ENCODE measurements at places on chromosomes 5 and 9.

DNA sequence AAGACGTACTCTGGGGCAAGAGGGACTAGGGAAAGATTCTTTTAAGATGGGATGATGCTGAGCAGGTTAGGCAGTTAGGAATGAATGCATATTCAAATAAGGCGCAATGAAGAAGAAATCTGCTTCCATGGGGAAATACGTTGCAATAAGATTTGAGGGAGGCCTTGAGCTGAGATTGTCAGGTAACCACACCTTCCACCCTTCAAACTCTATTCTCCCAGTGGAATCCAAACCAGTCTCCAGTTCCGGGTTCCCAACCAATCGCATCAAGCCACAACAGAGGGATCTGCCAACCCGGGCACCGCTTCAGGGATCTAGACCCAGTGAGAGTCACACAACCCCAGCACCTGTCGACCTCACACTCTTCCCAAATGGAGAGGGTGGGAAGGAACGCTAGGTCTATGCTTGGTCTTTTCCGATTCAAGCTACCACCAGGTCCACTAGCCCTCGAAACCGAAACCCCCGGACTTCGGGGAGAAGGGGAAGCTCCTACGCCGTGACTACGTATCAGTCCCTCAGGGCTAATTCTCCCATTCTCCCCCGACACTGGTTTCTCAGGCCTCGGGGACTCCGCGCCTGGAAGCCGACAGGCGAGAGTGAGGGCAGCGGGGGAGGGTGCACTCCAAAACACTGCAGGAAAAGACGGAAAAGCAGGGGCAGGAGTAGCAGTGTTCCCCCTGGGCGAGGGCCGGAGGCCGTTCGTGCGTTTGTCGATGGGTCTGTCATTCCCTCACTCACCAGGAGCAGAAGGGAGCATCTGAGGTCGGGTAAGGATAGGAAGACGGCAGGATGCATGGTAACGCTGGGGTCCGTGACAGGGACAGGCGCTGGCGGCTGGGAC is 534 bp downstream of the ERP44 start:
- peak; percentile 27 for DNase-seq

- DNase-seq, result no peak
Measured at GRCh38 chr5:135264451-135265440, 134.3 kb downstream of the MACROH2A1 start.

DNA sequence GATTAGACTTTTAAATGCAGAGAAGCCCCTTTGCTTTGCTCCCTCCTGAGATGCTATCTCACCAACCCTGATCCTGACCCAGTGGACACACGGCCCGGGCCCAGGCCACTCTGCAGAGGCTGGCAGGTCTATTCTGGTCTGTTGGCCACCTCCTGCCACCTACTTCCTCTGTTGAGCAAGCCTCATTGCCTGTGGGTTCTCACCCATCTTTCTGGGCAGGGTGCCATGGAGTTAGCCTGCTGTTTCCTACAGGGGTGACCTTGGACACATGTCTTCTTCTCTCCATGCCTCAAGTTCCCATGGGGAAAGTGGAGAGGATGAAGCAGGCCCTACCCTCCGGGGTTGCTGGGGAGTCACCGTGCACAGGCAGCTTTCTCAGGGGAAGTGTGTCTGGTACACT is 266.2 kb upstream of the IRX1 start:
- DNase-seq, result no peak

DNA sequence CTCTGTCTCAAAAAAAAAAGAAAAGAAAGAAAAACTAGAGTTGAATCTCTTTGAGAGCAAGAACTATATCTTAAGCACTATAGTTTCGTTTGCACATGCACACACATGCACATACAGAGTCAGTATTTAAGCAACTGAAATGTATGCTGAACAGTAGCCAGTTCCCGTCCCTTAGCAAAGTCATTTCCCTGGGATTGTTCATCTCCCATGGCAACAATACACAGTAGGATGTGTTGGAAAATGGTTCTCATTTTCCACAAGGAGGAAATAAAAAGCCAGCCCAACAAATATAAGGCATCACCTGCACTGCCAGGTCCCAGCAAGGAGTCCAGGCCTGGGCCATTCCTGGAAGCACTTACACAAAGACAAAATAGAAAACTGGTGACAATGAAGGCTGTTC is 4.2 kb upstream of the ZNF346 start:
- no peak for DNase-seq

GRCh38 chr5:1807451-1808185 is 6.4 kb downstream of the NDUFS6 start:
- no peak for DNase-seq

GRCh38 chr5:92605591-92605990 is 975.4 kb downstream of the NR2F1-AS1 start:
- DNase-seq, result no peak

DNA sequence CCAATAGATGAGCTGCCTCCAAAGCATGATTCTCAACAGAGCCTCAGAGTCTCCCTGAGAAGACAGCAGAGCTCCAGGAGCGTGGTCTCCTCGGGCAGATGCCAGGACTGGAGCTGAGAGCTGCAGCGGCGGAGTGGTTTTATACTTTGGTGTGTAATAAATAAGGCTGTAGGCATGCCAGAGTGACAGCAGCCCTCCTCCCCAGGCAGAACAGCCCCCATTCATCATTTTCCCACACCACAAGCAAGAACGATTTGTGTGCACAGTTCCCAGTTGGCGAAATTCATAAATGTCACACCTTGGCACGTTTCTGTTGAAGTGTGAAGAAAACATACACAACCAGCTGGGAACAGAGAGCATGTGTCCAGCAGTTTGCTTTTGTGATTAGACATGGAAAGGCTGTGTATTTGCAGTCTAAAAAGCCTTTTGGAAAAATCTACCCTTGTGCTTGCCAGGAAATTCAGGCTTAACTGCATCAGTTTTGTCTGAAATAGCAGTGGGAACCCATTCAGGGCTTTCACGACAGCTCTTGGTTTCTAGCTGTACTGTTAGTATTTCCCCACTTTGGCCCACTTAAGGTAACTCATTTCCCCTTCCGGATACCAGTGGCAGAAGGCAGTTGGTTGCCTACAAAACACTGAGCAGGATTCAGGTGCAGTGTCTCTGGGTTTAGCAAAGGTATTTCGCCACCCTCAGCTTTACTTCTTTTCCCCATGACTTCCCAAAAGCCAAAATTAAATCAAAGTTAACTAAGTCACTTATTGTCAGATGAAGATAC is at the start of gene C1QTNF3:
Gene C1QTNF3, minus strand, starts transcription at position 115 of the 778 bp plus-strand sequence. Its CDS starts 88 bp downstream, at position 27.
- no peak for DNase-seq

DNA sequence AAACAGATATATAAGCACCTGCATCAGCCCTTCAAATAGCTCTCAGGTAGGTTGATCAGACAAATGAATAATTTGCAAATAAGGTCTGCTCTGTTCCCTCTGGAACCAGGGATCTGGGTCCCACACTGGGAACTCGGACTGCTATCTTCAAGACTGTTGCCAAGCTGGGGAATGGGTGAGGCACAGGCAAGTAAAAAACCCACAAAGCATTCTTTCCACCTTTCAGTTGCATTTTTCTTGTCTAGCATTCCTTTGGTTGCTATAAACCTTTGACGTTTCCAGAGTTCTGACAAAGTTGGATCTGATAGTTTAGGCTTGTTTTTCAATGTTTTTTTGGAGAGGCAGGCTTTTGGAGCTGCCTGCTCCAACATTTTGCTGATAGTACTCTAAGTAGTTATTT is 20.1 kb downstream of the FBXL17 start:
- no peak for DNase-seq

- DNase-seq, result no peak
Measured at GRCh38 chr9:98067184-98067583, 10.7 kb downstream of the NANS start.

DNA sequence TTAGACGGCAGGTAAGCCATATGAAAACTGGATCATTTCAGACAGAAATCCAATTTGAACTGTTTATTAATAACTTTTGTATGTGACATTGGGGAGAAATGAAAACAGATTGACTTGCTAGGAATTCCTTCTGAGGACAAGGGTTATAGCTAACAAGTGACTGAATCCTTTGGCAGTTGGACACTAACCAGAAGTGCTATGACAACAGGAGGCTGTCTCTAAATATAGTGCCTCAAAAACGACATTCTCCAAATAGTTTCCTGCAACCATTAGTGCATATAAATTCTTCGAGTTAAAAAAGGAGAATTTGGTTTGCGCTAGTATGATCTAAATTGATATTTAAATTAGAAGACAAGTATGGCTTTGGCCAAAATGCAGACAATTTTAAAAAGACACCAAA is 338.6 kb downstream of the PTPRD start:
- DNase-seq, result no peak

DNA sequence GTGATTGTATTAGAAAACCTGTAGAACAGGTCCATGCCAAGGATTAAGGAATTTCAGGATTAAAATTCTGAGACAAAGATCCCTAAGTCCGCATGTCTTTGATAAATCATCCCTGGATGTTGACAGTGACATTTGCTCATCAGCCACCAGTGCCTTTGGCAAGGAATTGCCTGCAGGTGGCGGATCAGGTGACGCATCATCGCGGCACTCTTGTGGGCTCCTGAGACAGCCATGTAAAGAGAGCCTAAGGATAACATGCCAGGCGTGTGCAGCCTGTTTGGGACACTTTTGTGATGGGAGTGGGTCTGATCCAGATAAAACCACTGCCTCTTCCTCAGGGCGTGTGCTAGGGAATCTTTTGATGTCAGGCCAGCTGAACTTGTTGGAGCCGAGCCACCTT is 40.6 kb downstream of the ADCY2 start:
- no peak for DNase-seq

- DNase-seq, result no peak
Measured at GRCh38 chr9:109640580-109641371, 139.2 kb upstream of the PALM2AKAP2 start.

GRCh38 chr5:66967826-66968262 is 228.8 kb downstream of the CD180 start:
- DNase-seq, result no peak

DNA sequence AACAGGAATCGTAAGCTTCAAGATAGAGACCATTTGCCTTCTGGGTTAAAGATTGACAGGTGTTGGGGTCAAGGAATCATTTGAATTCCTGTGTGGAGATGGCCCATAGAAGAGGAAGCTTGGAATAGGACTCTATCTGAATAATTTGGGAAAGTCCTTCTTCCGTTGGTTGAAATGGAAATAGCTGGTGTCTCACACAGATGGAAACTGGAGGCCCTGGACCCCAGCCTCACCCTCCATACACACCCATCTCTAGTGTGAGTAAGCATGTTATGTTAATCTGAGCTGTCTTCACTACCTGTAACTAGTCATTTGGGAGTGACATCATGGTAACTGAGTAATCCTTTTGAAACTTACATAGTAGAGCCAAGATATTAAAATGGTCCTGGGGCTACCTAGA is 184.4 kb downstream of the CD180 start:
- DNase-seq, result no peak

GRCh38 chr5:68215898-68216244 is 315 bp downstream of the PIK3R1 start:
- DNase-seq, result no peak

DNA sequence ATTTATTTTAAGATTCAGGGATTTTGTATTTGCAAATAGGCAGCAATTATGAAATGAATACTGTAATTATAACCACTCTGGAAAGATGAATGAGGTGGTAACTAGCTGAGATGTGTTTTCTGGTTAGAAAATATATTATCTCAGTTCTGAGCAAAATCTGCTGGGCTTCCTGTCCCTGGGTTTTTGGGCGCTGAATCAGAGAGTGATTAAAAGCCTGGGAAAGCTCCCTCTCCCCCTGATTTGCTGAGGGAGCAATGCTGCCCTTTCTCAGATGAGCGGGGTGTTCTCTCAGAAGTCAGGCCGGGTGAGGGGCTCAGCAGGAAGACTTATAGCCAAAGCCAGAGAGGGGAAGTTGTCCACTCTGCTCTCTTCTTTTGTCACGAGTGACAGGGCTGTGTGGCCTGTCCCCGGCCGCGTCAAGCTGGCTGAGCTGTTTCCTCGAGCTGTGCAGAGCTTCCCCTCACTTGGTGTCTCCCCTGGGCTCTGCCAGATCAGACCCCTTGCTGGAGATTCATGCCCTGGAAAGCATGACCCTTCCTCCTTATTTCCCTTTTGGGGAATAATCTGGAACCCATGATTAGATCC is 39.8 kb upstream of the PITX1 start:
- no peak for DNase-seq

GRCh38 chr5:91223886-91224285 is 159.2 kb downstream of the ARRDC3 start:
- no peak for DNase-seq

DNA sequence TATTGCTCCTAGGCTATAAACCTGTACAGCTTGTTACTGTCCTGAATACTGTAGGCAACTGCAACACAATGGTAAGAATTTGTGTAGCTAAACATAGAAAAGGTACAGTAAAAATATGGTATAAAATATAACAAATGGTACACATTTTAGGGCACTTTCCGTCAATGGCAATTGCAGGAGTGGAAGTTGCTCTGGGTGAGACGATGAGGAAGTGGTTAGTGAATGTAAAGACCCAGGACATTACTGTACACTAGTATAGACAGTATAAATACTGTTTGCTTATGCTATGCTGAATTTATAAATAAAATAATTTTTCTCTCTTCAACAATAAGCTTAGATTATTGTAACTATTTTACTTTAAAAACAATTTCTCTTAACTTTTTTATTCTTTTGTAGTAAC is 15.6 kb upstream of the ADRB2 start:
- no peak for DNase-seq

DNA sequence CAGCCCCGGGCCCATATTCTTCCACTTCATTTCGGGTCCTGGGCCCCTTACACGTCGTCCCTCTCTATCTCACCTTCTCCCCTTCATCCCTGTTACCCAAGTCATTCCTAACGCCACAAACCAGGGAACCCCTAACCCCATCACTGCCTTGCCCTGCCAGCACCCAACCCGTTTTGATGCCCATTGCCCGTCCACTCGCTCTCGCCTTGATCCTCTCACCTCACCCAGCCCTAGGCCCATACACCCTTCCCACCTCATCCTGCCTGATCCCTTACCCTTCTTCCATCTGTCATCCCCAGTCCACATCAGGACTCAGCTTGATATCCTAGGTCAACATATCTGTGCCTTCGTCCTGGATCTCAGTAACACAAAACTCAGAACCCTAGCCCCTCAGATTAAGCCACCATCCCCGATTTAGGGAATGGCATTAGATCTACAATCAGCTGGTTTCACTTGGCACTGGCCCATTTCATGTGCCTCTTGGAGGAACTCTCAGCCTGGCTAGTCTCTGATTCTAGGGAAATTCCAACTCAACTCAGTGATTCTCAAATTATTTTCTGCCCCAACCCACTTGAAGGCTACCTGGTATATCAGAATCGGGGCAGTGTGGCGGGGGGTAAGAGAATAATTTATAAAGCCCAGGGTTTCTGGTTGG is 489 bp downstream of the CHMP5 start:
- DNase-seq, result no peak

GRCh38 chr5:167716126-167716775 is 575.2 kb upstream of the WWC1 start:
- DNase-seq, result no peak

DNA sequence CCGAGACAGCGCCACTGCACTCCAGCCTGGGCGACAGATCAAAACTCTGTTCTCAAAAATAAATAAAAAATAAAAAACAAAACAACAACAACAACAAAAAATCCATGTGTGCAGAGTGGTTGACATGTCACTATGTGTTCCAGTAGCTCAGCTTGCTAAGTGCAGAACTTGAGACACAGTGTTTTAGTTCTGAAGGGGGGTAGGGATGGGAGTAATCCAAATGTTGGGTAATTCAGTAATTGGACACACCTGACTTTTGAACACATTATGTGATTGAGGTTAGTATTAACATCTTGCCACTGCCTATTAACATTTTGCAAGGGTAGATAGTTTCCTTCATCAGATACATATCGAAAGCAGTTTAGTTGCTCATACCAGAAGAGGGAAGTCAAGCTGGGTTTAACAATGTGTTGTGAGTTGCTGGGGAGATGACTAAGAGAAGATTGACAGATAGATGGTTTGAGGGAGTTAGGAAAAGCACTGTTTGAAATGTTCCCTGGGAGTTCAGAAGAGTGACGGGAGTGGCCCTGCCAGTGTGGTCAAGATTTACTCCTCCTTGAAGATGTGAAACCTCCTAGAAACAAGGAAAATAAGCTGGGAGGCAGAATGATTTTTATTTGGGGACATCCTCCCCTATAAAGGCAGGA is 928 bp downstream of the HACD4 start:
- peak; percentile 22 for DNase-seq
